Epithelial cell of proximal tubule (primary cell): ENCODE measurements at places on chromosomes 5 and 9.
A peak's percentile ranks its signal among the peaks of the same experiment; 100 is the strongest.

- DNase-seq: peak; percentile 96
Measured at GRCh38 chr5:78594610-78595457, 53.7 kb downstream of the LHFPL2 start.

DNA sequence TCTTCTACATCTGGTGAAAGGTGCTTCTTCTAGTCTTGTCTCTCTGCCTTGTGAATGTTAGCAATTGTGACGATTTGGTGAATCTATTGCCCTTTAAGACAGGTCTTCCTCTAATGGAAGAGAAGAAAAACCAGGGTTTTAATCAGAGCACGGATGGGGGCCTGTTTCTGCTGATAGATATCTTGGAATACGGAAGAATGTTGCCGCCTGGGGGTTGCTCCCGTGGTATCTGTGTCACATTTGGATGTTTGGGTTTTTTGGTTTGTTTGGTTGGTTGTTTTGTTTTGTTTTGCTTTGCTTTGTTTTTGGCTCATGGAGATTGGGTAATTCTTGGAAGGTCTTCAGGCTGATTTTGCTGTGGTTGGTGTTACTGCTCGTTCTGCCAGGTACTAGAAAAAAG lies 9.7 kb upstream of the SLC1A3 start:
- DNase-seq: no peak

- no peak for DNase-seq
Measured at GRCh38 chr9:111030492-111030891, 7.8 kb downstream of the LPAR1 start.

DNA sequence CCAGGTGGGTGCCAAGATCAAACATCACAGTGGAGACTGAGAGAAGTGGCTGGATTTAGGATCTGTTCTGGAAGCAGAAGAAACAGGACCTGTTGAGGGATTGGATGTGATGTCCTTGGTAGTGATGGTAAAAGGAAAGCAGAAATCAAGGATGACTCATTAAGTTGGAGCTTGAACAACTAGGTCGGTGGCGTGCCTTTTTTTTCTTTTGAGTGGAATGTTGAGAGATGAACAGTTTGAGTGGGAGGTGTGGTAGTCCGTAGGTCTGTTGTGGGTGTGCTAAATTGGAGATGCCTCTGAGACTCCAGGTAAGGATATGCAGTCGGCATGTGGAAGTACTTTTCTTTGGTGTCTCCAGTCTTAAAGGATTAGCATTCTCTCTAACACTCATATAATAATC lies 92.1 kb upstream of the IL12B start:
- DNase-seq: no peak

DNA sequence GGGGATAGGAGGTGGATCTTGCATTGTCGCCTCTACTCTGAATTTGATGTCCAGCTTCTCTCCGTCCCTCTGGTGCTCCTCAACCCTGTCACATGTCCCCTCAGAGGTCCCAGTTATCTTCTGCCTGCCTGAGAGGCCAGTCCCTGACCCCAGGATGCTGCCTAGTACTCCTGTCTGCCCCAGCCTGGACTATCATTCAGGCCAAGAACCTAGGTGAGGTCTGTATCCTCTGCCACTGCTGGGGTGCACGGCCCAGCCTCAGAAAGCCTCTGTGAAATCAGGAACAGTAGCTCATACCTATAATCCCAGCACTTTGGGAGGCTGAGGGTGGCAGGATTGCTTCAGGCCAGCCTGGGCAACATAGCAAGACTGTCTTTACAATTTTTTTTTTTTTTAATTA lies 8.6 kb downstream of the SPINK4 start:
- no peak for DNase-seq

DNA sequence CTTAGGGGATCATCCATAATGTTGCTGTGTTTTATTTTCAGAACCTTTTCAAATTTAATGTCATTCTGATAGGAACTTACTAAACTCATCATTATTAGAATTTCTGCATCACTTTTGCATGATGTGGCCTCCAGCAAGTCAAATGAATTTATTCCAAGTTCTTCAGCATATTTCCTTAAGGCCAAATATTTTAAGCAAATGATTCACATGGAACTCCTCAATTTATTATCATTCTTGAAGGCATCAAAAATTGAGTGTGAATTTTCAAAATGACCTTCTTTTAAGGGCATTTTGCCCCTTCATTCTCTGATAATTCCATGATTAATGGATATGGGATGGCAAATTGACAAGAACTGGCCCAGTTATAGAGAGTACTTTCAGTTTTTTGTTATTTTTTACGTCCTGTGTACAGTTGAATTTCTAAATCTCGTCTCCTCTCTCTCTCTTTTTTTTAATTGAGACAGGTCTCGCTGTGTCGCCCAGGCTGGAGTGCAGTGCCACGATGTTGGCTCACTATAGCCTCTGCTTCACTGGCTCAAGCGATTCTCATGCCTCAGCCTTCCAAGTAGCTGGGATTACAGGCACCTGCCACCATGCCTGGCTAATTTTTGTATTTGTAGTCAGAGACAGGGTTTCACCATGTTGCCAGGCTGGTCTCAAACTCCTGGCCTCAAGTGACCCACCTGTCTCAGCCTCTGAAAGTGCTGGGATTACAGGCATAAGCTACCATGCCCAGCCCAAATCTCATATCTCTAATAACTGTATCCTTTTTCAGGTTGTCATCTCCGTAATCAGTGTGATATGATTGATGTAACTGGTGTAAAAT lies 29.1 kb downstream of the GPR21 start:
- DNase-seq: no peak

- no peak for DNase-seq
Measured at GRCh38 chr9:133278161-133279114, 3.4 kb upstream of the ABO start.

GRCh38 chr9:110890416-110890815 lies 147.9 kb downstream of the LPAR1 start:
- no peak for DNase-seq

DNA sequence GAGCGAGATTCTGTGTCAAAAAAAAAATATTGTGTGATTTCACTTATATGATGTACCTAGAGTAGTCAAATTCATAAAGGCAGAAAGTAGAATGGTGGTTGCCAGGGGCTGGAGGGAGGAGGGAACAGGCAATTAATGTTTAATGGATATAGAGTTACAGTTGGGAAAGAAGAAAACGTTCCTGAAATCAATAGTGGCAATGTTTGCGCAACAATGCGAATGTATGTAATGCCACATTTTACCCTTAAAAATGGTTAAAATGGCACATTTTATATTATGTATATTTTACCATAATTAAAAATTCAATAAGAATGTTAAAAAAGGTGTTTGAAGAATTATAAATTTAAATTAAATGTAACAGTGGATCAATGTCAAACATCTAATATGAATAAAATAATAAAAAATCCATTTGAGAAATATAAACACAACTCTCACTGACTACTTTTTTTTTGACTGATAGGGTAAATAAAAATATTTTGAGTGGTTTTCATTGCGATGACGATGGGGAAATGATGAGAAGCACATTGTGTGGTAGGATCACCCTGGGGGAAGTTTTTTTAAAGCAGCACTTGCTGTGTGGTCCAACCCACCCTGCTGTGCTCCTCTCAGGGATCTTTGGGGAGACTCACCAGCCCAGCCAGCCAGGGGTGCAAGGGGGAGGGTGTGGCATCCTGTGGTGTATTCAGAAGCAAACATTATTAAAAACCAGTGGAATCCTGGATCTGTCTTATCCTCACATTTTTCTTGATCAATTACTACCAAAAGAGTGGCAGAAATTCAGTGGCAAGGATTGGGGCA lies 4.3 kb downstream of the FYB1 start:
- no peak for DNase-seq

- DNase-seq: no peak
Measured at GRCh38 chr5:154260224-154260927, 69.8 kb downstream of the GALNT10 start.

DNA sequence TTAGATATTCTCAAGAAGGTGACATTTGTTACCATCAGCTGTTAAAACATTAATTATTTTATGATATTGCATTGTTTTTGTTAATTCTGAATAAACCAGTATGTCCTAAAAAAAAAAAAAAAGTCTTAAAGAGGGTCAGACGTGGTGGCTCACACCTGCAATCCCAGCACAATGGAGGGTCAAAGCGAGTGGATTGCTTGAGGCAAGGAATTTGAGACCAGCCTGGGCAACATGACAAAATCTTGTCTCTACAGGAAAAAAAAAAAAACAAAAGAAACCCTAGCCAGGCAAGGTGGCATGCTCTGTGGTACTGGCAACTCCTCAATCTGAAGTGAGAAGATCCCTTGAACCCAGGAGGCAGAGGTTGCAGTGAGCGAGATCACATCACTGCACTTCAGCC lies 46.8 kb downstream of the CYLC2 start:
- no peak for DNase-seq

GRCh38 chr9:4425319-4426045 lies 64.8 kb upstream of the SLC1A1 start:
- DNase-seq: peak; percentile 16

GRCh38 chr9:90964101-90965020 lies 162.7 kb downstream of the SYK start:
- no peak for DNase-seq

- DNase-seq: no peak
Measured at GRCh38 chr5:80411589-80412219, 3.8 kb downstream of the ZFYVE16 start.

GRCh38 chr5:177176175-177176711 lies 42.7 kb downstream of the NSD1 start:
- DNase-seq: no peak

DNA sequence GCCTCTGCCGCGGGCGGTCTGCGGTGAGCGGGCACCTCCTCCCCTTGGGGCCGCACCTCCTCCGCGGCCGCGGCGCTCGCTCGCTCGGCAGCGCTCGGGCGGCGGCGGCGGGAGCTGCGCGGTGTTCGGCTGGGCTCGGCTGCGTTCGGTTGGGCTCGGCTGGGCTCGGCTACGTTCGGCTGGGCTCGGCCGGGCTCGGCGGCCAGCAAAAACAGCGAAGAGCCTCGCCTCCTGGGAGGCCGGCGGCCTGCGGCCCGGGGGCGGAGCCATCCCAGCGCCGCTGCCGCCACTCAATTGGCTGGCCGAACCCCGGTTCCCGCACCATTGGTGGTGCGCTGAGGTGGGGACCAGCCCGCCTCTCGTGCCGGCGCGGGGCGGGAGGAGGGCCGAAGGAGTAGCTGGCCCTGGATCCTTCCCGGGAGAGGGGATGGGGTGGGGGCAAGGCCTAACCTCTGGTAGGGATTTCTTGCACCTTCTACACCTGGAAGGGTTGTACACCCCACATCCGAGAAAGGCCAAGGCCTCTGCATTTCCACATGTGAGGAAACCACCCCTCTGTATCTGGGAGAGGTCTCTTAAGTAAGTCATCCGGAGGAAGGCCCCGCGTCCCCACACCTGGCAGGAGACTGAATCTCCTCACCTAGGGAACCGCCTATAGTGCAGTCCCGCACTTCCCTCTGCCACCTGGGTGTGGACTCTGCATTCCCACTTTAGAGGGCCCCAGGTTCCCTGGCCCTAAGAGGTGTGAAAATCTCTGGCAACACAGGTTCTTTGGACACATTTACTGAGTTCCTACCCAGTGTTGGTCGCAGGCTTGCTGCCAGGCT lies at the start of gene ENHO:
Gene ENHO (minus strand): TSS at position 20 of the 827 bp plus-strand sequence. CDS start 1,295 bp downstream, outside the sequence.
- DNase-seq: peak; percentile 1

GRCh38 chr5:102583276-102584124 lies 84.7 kb upstream of the SLCO6A1 start:
- no peak for DNase-seq

GRCh38 chr5:113176196-113176595 lies 199.6 kb downstream of the DCP2 start:
- DNase-seq: no peak

DNA sequence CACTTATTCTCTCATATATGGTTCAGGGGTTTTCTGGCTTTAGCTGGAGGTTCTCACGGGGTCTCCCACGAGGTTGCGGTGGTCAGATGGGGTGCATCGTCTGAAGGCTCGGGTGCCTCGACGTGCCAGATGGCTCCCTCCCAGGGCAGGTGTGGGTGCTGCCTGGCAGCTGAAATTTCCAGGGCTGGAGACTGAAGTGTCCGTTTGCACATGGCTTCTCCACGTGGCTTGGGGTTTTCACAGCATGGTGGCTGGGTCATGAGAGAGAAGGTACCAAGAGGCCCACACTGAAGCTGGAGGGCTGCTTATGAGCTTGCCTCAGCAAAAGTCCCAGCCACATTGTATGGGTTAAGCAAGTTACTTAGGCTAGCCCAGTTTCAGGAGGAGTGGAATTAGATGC lies 218.6 kb downstream of the AGTPBP1 start:
- DNase-seq: no peak

DNA sequence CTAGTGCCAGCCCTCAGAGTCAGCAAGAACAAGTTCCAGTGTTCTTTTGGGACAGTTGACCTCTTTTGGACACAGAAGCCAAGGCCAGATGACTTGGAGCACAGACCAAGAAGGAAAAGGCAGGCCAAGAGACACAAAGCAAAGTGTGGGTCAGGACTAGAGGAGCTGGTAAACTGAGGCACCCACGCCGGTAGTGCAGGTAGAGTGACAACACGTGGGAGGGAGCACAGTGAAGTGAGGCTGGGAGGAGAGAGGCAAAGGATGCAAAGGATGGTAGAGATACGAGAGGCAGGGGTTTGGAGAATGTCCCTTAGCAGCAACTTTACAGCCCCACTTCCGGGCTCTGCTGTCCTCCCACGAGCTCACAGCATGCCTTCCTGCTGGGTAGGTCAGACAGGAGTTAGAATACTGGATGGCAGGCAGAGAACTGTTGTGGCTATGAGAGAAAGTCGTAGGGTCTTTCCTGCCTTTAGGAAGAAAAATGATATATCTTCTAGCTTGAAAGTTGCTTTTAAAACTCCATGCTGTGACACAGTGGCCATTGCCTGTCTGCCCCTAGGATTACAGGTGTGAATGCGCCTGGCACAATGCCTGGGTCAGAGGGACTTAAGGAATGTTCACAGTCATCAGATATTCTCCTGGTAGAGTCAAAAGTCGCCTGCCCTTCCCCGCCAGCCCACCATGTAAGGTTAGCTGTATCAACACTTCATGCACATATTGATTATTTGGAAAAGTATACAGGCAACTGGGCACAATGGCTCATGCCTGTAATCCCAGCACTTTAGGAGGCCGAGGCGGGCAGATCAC lies 97.9 kb downstream of the PDE8B start:
- no peak for DNase-seq

- no peak for DNase-seq
Measured at GRCh38 chr5:37695647-37696046, 144.2 kb downstream of the GDNF start.

DNA sequence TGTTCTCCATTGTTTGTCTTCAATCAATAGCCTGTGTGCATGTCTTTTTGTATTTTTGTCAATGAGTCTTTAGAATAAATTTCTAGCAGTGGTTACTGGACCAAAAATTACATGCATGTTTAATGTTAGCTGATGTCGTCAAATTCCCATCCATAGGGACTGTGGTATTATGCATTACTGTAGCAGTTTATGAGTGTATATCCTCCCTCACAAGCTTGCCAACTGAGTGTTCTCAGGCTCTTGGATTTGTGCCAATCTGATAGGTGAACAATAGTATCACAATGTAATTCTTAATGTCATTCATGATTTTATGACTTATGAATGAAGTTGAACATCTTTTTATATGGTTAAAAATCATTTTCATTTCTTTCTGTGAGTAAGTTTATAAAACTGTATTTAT lies 13.0 kb downstream of the SNX24 start:
- DNase-seq: no peak

- DNase-seq: no peak
Measured at GRCh38 chr9:35696520-35697215, 6.9 kb upstream of the TPM2 start.
